ENCODE measurements at places on chromosomes 5 and 9. TPM values are rescaled to one million over a fixed set of nuclear protein-coding genes. Genes with fewer than 3 reads are reported as not detected.

Gene LCN6
- not detected for total RNA-seq

Gene IL4
- total RNA-seq: not detected

Gene SHOC1
- 0.10 TPM for total RNA-seq

Gene PCDHGB1
- total RNA-seq: 2.0 TPM

Gene OR1L8
- not detected for total RNA-seq

Gene SHISAL2B
- total RNA-seq: not detected
